Bronchial smooth muscle cell (primary cell): ENCODE measurements at places on chromosomes 16 and 17. TPM values are rescaled to one million over a fixed set of nuclear protein-coding genes. Genes with fewer than 3 reads are reported as not detected.

Gene HEATR9
- not detected in 2 replicates for total RNA-seq

Gene ACSM2B
- total RNA-seq: not detected in 2 replicates

Gene PLD6
- total RNA-seq: 1.9 and 2.4 TPM in 2 replicates

Gene CMTM1
- total RNA-seq: 0.95 and 1.5 TPM in 2 replicates

Gene QPRT
- 26.4 and 41.6 TPM in 2 replicates for total RNA-seq

Gene GCGR
- not detected in 2 replicates for total RNA-seq

Gene PTX4
- total RNA-seq: not detected in 2 replicates

Gene SCNN1G
- not detected in 2 replicates for total RNA-seq

Gene SLC52A1
- 0.32 TPM in 1 of 2 replicates, not detected in the other for total RNA-seq

Gene ALOXE3
- total RNA-seq: under 0.01 TPM in 1 of 2 replicates, not detected in the other

Gene WNT9B
- total RNA-seq: 0.32 TPM in 1 of 2 replicates, not detected in the other

Gene ELAC2
- total RNA-seq: 52.0 and 58.2 TPM in 2 replicates

Gene CD300LB
- total RNA-seq: not detected in 2 replicates

Gene KRT222
- under 0.01 TPM in 1 of 2 replicates, not detected in the other for total RNA-seq

Gene FOXL1
- 5.2 and 7.2 TPM in 2 replicates for total RNA-seq

Gene KCNJ18
- not detected in 2 replicates for total RNA-seq

Gene SLC38A7
- 27.6 and 32.2 TPM in 2 replicates for total RNA-seq

Gene BAIAP3
- total RNA-seq: 0.32 and 0.34 TPM in 2 replicates

Gene SHISA9
- not detected in 2 replicates for total RNA-seq

Gene TVP23A
- total RNA-seq: not detected in 2 replicates

Gene C16orf92
- total RNA-seq: not detected in 2 replicates

Gene SSTR5
- not detected in 2 replicates for total RNA-seq

Gene ST6GALNAC1
- total RNA-seq: not detected in 2 replicates

Gene SRCIN1
- not detected in 2 replicates for total RNA-seq

Gene EFNB3
- total RNA-seq: 0.86 and 0.95 TPM in 2 replicates

Gene CRYM
- total RNA-seq: 1.3 and 3.3 TPM in 2 replicates

Gene NLRC3
- under 0.01 TPM in 2 replicates for total RNA-seq

Gene PIGL
- 17.2 and 19.1 TPM in 2 replicates for total RNA-seq

Gene LITAFD
- total RNA-seq: not detected in 2 replicates

Gene TAC4
- total RNA-seq: not detected in 2 replicates

Gene CFAP97D1
- total RNA-seq: not detected in 2 replicates

Gene CSH1
- not detected in 2 replicates for total RNA-seq

Gene MT1E
- total RNA-seq: 129 and 231 TPM in 2 replicates

Gene CDK3
- total RNA-seq: 1.4 and 3.0 TPM in 2 replicates

Gene SPIRE2
- 1.5 and 1.6 TPM in 2 replicates for total RNA-seq

Gene KRTAP4-6
- not detected in 2 replicates for total RNA-seq

Gene CCL22
- not detected in 2 replicates for total RNA-seq

Gene ZSCAN10
- total RNA-seq: not detected in 2 replicates

Gene NPW
- 0.47 and 0.60 TPM in 2 replicates for total RNA-seq

Gene KIFC3
- 19.7 and 20.2 TPM in 2 replicates for total RNA-seq

Gene TPSG1
- total RNA-seq: not detected in 2 replicates

Gene CEMP1
- total RNA-seq: under 0.01 TPM in 1 of 2 replicates, not detected in the other

Gene POLR3E
- 20.3 and 45.2 TPM in 2 replicates for total RNA-seq
